ENCODE measurements at places on chromosomes 11 and 22.
A peak's percentile ranks its signal among the peaks of the same experiment; 100 is the strongest.

DNA sequence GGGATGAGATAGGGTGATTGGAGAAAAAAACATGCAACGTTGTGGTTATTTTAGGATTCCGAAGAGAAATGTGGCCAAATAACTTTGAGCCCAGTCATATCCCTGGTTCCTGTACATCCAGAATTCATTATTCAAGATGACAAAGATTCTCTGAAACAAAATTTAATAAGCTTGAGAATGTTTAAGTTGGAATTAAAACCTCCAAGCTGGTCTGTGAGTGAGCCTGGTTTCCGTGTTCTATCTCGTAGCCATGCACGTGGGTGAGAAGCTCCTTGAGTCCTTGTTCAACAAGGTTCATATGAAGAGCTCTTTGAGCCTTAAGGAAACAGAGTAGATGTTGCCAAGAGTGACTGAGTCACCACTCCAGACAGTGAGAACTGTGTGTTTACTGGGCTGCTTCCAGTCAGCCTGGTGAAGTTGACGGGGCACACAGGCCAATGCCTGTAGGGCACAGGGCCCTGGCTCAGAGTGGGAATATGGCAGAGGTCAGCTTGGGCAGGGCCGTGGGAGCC is 206.5 kb downstream of the NAV2 start:
- DNase-seq, result no peak

DNA sequence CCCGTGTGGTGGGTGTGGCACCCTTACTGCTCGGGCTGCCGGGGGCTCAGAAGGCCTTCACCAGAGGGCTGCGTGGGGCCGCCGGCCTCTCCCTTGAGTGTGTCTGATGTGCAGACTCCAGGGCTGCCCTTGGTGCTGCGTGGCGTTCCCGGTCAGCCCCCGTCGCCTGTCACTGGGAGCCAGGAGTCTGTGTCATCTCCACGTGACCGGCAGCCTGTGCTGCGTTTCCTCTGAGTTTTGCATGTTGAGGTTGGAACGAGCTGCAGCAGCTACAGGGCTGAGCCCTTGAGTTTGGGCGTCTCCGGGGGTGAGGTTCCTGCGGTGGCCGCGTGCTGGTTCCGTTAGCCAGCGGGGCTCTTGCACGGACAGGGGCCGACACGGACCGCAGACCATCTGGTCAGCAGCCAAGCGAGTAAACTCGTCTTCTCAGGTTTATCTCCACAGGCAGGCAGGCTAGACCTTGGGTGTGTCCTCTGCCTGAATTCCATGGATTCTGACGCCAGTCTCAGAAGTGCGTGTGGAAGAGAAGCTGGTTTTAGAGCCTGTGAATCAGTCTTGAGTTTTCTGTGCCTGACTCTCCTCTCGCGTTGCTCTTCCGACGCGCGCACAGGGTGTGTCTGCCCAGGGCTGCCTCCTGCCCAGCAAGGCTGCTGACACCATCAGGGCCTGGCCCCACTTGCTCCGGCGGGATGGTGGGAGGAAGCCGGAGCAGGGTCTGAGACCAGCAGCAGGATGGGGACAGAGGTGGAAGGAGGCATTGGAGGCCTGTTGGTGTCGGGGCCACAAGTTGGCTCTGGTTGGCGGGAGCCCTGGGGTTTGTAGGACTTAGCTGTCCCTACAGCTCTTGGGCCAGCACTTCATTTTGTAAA is 10.5 kb downstream of the PTDSS2 start:
- no peak for DNase-seq

- DNase-seq, result no peak
These were observed 7.1 kb downstream of the TTLL12 start for GRCh38 chr22:43179911-43180195.

DNA sequence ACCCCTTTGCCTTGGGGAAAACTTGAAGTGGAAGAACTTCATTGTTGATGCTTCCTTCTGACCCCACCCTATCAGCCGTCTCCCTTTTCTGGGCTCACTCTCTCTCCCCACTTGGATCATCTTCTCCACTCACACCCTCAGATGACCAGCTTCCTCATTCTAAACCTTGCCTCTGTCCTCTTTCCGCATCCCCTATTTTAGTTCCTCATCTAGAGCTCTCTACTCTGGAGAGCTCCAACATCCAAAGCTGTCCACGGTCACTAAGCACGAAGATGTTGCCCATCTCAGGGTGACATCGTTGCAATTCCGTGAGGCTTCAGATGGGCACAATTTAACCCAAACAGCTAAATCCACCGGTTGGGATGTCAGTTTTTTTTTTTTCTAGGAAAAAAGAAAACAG is 31.6 kb upstream of the ME3 start:
- DNase-seq, result peak; percentile 69

- DNase-seq, result no peak
These were observed 107.6 kb downstream of the LDLRAD3 start for GRCh38 chr11:36051235-36052144.

DNA sequence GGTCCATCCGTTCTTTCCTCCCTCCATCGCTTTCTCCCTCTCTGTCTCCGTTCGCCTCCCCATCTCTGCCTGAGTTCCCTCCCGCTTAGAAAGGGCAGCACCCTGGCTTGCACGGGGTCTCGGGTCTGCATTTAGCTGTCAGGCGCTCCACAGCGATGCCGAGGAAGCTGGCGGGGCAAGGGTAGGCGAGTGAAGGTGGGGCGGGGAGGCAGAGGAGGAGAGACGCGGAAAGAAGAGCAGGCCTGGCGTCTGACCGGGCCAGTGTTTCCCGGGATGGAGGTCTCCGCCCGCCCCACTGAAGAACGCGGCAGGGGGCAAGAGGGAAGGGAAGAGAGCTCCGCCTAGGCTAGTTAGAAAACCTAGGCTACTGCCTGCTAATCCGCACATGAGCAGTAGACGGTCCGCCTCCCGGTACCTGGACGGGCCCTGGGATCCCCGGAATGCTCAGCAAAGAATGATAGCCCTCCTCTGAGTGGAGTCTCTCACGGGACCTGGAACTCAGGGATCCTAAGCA is 3922.5 kb upstream of the OR11H1 start:
- no peak for DNase-seq
